NCI-H82 (cell line): ENCODE measurements at places on chromosomes 6 and 20.

DNA sequence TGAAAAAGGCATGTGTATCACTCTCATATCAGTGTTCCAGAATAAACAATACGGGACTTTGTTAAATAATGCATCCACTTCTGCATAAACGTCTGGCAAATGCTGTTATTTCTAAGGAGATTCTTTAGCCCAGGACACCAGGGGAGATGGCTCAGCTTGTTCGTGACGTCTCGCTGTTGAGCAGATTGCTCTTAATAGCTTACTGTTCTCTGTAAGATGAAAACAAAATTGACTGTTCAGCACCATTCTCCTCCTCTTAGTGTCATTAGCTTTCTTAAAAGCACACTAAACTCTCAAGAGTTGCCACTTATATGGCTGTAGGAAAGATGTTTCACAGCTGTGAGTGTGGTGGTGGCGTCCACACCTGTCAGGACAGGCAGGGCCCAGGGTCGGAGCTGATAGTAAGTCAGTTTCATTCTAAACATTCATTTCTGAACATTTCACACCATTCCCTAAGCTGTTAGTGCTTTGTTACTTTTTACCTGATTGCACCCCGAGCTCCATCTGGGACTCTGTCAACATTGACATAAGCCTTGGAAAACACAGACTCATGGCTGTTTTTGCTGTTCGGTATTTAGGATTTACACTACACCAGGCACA lies 132.1 kb downstream of the ZDHHC14 start:
- no peak for DNase-seq

- peak; percentile 73 for DNase-seq
Measured at GRCh38 chr6:17392978-17393891, at the start of gene CAP2. Gene CAP2 (plus strand): TSS chr6:17393595. CDS start chr6:17421556, 27,961 bp downstream.

DNA sequence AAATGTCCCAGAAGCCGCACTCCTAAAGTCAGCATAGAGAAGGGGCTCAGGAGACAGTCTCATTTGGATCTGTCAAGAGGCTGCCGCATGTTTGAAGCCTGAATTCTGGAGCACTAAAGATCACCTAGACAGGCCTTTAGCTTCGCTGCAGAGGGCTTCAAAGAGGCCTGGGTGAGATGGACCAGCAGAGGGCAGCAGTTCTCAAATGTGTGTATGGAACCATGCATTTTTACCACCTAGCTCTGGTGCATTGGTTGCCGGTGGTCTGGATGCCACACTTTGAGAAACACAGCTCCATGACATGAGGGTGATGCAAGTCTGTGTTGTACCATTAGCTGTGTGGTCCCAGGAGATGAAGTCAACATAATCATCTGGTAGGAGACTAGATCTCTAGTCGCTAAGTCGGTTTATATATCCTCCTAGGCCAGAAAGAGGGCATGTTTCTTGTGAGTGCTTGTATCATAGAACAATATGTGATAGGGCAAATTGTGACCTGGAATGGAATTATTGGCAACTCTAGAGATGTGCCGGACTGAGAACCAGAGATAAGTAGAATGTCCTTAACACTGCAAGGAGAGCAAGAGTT lies 64.8 kb downstream of the KIAA0319 start:
- DNase-seq = peak; percentile 92

GRCh38 chr6:34200340-34200971 lies 36.2 kb upstream of the HMGA1 start:
- DNase-seq = no peak

DNA sequence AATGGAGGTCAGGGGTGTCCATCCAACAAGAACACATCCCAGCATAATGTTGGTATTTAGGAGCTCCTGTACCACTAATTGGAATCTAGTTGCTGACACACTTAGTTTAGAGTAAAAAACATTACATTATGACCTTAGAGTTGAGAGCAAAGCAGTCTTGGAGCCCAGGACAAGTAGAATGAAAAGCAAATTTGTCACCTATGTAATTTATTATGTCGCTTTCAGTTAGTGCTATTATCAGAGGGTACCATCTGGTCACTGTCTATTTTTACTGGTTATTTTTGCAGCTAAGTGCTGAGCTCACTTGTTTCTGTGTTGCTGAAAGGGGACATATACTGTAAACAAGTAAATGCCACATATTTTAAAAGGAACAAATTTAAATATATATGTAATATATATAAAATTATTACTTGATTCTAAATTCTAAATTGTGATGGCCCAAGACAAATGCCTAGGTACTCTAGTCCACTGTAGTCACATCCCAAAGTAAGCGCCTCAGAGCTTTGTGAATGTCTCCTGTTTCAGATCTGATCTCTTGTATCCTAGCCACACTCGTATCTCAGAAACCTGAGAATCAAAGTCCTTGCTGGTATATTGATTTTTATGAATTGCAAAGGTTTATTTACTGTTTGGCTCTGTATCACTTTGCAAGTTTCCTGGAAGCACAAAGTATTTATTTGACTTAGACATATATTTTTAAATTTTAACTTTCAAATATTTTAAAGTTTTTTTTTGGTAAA lies 148.6 kb upstream of the MAN1A1 start:
- peak; percentile 53 for DNase-seq

DNA sequence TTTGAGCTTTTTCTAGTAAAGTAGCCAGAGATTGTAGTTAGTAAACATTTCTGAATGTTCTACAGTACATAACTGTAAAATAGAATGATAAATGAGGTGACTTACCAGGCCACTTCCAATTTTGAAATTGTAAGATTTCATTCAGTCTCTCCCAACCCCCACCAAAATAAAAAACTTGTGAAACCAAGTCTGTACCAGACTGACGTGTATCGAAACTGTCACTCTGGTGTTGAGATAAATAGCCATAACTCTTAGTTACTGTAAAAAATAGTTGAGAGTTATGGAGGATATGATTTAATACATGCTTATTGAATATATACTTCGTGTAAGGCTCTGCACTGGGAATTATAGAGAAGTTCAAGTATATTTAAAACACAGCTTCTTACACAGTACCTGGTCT lies 455.7 kb downstream of the PLCB1 start:
- no peak for DNase-seq

GRCh38 chr6:6826961-6827360 lies 238.4 kb downstream of the LY86 start:
- DNase-seq = no peak

- no peak for DNase-seq
Measured at GRCh38 chr6:38092465-38092864, 272.9 kb downstream of the ZFAND3 start.

DNA sequence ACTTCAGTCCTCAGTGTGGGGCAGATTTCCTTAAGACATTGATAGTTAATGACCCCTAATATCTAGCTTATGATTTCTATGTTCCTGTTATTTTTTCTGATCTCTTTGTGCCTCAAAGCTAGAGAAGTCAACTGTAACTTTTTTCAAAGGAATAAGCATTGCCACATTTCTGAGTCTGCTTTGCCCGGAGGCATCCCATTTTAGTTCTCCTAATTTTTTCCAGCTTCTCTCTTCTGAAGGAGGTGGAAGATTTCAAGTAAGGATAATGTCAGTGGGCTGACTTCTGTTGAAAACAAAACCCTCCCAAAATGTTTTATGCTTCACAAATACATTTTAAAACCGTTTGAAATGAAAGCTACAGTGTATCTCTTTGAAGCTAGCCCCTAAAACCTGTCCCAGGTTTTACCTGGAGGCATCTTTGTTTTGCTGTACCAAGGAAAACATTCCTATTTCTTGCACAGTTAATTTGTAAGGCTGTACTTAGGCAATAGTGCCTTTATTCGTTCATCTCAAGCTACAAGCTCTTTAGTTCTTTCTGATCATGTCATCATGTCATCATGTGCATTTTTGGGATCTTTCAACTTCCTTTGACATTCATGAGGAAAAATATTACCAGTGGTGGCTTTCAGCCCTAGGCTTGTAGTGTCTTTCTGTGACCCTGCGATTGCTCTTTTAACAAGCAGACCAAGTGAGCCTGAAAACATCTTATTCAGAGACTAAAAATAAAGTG lies 45.7 kb downstream of the TSPYL4 start:
- no peak for DNase-seq

DNA sequence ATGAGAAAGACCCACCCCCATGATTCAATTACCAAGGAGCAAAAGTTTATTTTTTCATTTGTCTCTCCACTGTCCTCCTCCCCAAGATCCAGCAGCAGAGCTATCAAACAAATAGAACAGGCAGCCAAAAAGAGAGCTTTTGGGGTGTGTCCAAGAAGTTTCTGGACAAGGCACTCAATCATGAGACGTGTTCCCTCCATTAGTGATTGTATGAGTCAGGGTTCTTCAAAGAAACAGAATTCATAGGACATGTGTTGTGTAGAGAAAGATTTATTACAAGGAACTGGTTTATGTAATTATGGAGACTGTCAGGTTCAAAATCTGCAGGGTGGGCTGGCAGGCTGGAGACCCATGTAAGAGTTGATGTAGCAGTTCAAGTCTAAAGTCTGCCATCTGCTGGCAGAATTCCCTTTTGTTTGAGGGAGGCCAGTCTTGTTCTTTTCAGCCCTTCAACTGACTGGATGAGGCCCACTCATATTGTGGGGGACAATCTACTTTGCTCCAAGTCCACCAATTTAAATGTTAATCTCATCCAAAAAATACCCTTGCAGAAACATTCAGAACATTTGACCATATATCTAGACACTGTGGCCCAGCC lies 248.1 kb upstream of the OPRM1 start:
- peak; percentile 53 for DNase-seq

DNA sequence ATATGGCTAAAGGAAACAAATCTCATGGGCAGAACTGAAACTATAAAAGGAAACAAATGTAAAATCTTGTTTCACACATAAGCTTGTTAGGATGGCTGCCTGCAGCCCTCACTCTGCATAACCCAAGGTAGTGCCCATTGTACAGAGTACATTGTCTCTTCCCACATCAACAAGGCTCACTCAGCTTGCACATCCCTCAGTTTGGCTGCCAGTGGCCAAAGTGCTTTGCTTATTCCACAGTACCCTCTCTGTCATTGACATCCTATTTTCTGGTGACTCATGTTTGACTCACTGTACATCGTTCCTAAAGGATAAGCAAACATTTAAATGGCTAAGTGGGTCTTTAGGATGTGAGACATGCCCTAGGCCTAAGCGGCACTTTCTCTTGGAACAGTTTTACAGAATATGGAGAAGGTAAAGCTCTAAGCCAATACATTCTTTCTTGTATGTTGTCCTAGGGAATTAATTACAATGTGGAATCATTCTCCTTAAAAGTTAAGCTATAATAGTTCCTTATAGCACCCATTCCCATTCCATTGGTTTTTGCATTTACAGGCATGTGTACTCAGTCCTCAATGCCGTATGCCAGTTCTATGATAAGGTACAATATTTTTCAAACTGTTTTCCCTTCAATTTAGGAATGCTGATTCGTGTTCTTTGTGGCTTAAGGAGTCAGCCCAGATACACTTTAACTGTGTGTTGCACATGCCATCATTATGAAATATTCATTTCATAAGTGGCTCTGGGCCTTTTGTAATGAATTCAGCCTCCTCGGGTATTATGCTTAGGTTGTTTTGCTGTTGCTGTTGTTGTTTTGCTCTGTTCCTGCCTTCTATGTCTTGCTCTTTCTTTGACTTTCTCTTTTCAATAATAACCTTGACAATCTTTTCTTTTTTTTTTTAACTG lies 5.5 kb downstream of the ANKEF1 start:
- peak; percentile 4 for DNase-seq

- no peak for DNase-seq
Measured at GRCh38 chr6:82376636-82377035, 13.0 kb downstream of the TPBG start.

DNA sequence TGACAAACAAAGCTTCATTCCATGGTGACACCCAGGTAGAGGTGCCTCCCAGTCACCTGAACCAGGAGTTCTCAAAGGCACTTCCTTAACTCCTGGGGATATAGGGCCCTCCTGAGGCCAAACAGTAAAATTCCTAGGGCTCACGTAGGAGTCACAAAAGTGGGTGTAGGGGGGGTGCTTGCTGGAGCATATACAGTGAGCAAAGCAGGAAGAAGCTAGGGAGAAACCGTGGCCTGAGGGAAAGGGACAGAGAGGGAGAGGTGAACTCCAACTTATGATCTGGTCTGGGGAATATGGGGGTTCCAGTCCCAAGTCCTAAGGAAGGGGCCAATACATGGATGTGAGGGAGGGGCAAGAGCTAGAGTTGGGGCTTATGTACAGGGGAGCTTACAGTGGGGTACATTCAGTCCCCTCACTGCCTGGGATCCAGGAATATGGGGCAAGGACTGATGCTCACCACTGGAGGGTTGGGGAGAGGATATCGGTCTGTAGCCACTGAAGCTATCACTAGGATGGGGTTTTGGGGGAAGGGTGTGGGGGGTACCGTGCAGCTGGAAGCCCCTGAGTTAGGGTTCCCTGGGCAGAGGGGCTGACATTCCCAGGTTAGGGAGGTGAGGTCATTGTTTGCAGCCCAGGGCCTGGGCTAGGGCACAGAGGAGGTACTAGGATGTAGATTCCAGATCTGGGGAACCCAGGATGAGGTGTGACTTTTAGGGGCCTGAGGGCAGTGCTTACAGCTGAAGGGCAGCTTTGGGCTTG lies 950 bp downstream of the PEDS1 start:
- DNase-seq = no peak

DNA sequence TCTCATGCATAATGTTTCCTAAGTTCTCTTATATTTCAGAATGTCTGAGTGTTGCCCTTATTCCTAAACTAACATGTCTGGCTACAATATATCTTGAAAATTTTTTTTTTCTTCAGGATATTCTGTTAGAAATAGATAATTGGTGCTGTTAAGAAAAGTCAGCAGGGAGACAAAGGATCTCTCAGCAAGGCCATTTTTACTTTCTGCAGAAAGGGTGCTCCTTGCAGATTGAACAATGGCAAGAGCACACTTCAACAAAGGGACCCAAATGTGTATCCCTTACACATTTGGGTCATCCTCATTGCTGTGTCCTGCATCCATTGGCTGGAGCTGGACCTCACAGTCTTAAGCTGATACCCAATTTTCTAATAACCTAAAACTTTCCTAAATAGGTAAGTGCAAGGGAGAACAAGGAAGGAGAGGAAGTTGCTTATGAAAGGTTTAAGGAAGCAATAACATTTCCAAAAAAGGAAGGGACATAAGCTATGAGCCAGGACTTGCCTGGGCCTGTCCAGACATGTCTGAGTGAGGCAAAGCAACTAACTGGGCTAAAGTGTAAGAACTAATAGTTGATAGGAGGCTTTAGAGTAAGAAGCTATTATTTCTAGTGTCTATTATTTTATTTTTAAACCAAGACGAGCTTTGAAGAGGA lies 429.6 kb downstream of the BCKDHB start:
- DNase-seq = no peak

GRCh38 chr20:16539280-16540021 lies 33.8 kb downstream of the KIF16B start:
- no peak for DNase-seq

GRCh38 chr6:128743974-128744765 lies 138.8 kb upstream of the LAMA2 start:
- DNase-seq = no peak
